ENCODE measurements at places on chromosomes 13 and 19.

DNA sequence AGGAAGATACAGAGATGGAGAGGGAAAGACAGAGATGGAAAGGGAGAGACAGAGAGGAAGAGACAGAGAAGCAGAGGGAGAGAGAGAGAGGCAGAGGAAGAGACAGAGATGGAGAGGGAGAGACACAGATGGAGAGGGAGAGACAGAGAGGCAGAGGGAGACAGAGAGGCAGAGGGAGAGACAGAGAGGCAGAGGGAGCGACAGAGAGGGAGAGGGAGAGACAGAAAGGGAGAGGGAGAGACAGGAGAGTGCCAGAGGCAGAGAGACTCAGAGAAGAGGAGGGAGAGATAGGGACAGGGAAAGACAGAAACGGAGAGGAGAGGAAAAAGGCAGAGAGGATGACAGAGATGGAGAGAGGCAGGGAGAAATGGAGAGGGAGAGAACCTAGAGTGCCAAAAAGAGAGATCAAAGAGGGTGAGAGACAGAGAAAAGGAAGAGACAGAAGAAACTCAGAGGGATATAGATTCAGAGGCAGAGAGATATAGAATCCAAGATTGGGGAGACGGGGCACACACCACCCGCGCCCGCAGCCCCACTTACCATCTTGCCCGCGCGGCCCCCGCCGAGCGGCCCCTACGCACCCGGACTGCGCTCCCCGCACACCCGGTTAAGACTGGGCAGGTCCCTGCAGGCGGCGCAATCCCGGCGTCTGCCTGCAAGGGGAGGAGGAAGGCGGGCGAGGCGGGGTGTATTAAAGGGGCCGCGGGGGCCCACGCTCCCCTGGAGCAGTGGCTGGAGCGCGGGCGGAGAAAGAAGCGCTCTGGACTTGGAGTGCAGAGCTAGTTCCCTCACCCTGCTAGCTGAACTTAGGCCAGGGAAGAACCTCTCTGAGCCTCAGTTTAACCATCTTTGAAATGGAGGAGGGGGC, 10.7 kb downstream of the TM6SF2 start:
- no peak for DNase-seq

- no peak for DNase-seq
Observed at GRCh38 chr13:91361755-91362271, 14.3 kb downstream of the MIR17HG start.

DNA sequence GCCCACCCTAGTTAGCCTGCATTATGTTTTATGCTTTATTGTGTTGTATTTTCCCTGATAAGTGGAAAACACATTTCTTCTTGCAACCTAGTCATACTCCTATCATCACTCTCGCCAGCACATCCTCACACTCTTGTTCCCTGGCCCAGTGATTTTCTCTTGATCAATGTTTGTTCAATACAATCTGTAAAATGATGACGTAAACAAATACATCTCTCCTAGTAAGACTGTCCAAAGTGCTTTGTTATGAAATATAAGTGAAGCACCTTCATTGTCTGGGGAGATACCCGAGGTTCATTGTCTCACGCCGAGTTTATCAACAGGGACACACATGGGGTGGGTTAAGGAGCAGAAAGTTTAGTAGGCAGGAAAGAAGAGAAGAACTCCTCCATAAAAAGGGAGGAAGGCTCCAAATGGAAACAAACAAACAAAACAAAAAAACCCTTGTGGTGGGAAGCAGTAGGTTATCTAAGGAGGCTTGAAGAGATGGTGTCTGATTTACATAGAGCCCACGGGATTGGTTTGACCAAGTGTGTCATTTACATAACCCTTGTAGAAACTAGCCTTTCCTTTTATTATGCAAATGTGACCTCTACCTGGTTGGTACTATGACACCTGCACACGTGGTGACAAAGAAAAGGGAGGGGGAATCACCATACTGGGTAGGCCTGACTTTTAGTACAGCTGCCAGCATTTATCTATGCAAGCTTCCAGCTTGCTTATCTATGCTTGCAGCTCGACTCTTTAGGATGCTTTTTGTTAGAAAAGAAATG, 1317.9 kb upstream of the SPRY2 start:
- DNase-seq, result no peak

- peak; percentile 44 for DNase-seq
Observed at GRCh38 chr19:10339380-10339960, at the start of gene ICAM3. ICAM3 (minus strand) TSS chr19:10339624; CDS start chr19:10339614, 10 bp downstream.

- DNase-seq, result no peak
Observed at GRCh38 chr19:34430738-34431625, 2.8 kb downstream of the UBA2 start.

GRCh38 chr19:38869836-38870607, 8.1 kb downstream of the RINL start:
- peak; percentile 88 for DNase-seq

DNA sequence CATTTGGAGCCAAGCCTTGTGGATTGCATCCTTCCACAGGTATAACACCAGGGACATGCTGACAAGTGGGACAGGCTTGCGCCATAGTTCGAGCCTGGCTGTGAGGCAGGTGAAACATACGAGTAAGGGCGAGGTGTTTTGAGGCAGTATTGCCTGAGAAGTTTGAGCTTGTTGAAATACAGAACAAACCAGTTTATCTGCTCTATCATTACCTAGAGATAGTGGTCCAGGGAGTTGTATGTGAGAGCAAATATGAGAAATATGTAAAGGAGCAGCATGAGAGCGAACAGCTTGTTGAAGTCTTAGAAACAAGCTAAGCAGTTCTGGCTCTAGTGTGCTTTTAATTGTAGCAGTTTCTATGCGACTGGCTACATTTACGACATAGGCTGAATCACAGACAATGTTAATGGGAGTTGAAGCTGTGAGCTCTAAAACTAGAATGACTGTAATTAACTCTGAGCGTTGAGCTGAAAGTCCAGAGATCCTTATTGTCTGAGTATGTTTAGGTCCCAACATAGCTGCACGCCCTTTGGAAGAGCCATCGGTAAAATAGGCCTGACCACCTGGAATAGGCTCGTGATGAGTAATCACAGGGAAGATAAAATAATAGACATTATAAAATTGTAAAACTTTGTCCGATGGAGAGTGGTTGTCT, 8.2 kb downstream of the ZNF439 start:
- DNase-seq, result no peak

DNA sequence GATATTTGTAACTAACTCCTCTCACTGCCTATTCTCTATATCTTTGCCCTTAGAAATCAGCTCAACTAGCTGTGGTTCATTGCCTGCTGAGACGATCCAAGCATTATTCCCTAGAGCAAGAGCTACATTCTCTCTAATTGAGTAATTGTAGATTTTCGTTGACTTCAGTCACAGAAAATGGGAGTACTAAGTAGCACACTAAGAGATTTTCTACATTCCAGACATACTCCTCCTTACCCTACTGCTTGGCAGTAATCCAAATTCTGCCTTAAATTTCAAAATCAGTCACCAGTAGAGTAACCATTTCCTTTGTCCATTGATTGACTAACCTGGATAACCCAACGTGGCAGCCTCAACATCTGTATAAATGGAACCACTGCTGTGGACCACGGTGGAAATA, 1786.8 kb downstream of the SLITRK5 start:
- no peak for DNase-seq

GRCh38 chr13:98406427-98406826, 170.5 kb downstream of the STK24 start:
- DNase-seq, result no peak

DNA sequence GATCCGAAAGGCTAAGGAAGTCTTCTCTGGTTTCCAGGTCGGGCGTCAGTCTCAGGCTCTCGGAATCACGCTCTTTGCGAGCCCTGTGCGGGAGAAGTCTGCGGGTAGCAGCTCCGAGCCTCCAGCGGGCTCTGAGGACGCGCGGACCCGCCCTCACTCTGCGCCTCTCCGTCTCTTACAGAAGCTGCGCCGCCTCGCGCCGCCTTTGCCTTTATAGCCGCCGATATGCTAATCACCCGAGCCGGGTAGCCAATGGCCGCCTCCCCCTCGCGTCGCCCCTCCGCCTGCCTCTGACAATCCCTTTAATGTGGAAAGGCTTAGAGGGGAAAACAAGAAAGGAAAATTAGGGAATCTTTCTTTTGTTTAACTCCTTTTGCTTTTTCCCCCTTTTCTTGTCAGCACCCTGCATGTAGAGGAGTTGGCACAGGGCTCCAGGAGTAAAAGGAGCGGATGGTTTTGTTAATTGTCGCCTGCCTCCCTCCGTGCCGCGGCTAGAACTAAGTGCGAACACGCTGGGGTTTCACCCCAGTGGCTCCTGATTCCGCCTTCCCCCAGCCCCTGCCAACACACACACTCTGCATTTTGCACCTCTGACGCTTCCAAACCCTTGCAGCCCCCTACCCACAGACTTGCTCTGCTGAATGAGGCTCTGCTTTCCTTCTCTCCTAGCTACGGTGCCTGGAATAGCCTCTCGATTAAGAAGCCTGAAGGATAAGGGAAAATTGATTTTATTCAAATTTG, at the start of gene PCDH8:
TSS of gene PCDH8 (minus strand) at position 186 of the 741 bp plus-strand sequence. CDS start 204 bp downstream, outside the sequence.
- no peak for DNase-seq

- DNase-seq, result no peak
Observed at GRCh38 chr19:19595171-19595701, 23.3 kb downstream of the PBX4 start.

GRCh38 chr13:36029166-36029565, 102.0 kb downstream of the DCLK1 start:
- no peak for DNase-seq

- no peak for DNase-seq
Observed at GRCh38 chr19:11639245-11639601, 41.9 kb downstream of the ZNF627 start.

- no peak for DNase-seq
Observed at GRCh38 chr19:1700733-1701663, 48.6 kb upstream of the TCF3 start.

GRCh38 chr13:59479629-59480028, 684.1 kb downstream of the DIAPH3 start:
- DNase-seq, result no peak

Data from stimulated activated CD8-positive, alpha-beta memory T cell treated with anti-CD3 and anti-CD28 coated beads, Interleukin-12 subunit alpha, Interleukin-12 subunit beta, amount 100 ng/mL, for 4 hours (primary cell).